ENCODE measurements at places on chromosomes 2 and 18.

- no peak for DNase-seq
These were observed 45.8 kb downstream of the LAMA3 start for GRCh38 chr18:23735021-23735464.

DNA sequence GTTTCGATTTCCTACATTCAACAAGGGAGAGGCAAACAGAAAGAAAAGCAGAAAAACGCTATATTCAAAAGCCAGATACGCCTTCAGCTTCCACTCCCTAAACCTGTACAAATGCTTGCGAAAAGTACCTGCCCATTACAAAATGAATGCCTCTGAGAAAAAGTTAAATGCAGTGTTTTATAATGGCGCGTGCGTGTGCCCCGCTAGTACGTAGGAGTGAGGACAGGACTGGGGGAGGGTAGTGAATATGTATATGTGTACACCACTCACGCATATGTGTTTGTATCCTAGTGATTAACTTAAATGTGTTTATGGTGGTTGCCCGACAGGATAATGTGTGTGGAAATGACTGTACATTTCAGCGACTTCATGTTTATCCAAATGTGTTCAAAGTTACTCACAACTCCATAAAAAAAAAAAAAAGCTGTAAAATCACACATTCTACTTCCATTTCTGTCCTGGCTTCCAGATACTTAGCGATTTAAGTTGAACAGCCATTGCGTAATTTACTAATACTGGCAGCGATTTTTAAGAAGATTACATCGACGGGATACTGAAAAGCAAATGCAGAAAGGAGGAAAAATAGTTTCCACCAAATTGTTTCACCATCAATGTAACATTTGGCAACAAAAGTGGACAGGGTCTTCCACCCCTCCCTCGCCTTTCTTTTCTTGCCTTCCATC is 1.3 kb downstream of the NEUROD1 start:
- no peak for DNase-seq

GRCh38 chr2:206979922-206980321 is 40.6 kb downstream of the CPO start:
- DNase-seq = no peak

DNA sequence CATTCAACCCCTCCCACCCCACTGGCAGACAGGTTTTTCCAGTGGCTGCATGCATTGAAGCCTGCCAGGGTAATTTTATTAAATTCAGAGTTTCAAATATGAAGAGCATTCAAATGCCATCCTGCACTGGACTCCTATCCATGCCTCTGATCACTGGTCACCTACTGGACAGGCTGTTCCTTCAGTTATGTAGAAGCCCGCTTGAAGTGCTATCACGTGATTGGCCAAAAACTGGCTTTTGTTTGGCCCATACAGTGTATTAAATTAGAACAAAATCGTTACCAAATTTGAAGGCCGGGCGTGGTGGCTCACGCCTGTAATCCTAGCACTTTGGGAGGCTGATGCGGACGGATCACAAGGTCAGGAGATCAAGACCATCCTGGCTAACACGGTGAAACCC is 464.1 kb downstream of the TSN start:
- DNase-seq = no peak

DNA sequence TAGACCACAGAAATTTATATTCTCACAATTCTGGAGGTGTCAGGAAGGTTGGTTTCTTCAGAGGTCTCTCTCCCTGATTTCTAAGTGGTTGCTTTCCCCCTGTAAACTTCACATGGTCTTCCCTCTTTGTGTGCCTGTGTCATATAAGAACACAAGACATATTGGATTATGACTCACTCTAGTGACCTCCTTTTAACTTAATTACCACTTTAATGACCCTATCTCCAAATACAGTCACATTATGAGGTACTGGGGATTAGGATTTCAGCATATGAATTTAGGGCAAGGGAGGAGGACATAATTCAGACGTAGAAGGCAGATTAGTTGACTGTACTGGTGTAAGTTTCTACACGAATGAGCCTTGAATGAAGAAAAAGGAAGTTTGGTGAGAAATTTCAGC is 38.2 kb upstream of the EPHA4 start:
- DNase-seq = no peak

GRCh38 chr2:1708476-1709334 is 35.6 kb downstream of the PXDN start:
- no peak for DNase-seq

GRCh38 chr18:62781262-62781661 is 65.9 kb downstream of the PHLPP1 start:
- no peak for DNase-seq

- DNase-seq = no peak
These were observed 49.4 kb downstream of the CAVIN2 start for GRCh38 chr2:191797500-191797899.

GRCh38 chr2:96325041-96325883 is at the start of gene ITPRIPL1:
Gene ITPRIPL1 (plus strand): TSS chr2:96325317. CDS start chr2:96325840, 523 bp downstream.
- no peak for DNase-seq

DNA sequence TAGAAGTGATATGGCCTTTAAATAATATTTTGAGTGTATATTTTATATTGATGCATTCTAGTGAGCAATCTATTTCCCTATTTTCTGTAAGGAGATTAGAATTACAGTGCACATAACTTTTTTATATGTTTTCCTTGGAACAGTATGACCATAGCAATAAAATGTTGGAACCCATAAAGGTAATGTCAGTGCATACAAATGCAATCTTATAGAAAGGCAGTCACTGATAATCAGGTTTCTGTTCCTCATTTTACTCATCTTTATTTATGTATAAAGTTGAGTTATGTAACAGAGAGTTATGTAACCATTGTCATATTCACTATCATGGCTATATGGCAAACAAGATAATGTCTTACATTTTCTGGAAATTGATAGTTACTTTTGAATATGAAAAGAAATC is 179.9 kb upstream of the NETO1 start:
- no peak for DNase-seq

GRCh38 chr2:226818930-226819329 is 16.9 kb upstream of the RHBDD1 start:
- no peak for DNase-seq

DNA sequence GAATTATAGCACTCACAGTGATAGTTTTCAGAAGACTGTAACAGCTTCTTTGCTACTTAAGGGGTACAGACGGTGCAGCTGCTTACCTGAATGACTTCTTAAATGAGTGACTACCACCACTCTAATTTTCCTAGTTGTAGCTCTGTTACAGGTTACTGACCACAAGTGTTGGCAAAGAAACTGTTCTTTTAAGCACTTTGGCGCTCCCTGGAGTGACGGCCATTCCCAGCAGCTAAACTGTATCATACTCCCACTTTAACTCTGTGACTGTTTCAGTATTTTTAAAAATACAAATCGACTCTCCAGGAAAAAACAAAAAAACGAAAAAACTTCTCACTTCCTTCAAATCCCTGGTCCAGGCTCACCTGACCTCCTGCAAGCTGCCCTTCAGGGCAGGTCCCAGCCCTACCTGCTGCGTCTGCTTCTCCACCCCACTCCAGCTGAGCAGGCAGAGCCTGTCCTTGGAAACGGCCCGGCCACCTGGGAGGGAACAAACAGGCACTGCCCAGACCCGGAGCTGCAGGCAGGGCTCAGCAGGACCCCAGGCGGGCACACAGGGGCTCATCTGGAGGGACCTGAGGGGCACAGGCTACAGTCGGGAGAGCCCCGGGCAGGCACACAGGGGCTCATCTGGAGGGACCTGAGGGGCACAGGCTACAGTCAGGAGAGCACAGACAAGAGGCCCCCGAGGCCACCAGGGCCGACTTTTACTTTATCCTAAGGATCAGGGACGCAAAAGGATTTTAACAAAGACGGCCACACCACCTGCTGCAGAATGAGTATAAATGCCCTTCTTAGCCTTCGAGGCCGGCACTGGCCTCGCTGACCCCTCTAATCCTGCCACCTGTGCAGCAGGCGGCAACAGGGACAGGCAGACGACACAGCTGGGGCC is 24.5 kb downstream of the SLC66A2 start:
- no peak for DNase-seq

GRCh38 chr2:202965810-202966460 is 48.7 kb upstream of the NBEAL1 start:
- no peak for DNase-seq

- DNase-seq = peak; percentile 10
These were observed 52.4 kb downstream of the STK39 start for GRCh38 chr2:168194784-168195522.

DNA sequence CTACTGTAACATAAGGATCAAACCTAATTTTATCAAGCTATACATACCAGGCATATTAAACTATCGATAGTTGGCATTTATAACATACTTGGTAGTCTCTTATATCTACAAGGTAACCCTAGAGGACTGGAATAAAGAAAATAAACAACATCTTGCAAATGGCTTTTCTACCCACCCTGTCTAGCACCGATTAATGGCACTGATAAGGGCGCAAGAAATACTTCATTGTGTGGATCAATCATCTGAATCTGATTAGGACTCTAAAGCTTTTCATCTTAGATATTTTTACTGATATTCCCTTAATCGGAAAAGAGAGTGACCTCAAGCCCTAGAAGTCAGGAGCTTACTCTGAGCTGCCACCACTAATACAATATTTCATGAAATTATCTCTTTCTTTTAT is 1461.7 kb upstream of the PIK3C3 start:
- DNase-seq = no peak

- DNase-seq = no peak
These were observed 15.3 kb downstream of the STON1 start for GRCh38 chr2:48545244-48545643.

- DNase-seq = no peak
These were observed 20.3 kb upstream of the KCNK3 start for GRCh38 chr2:26672112-26672817.

DNA sequence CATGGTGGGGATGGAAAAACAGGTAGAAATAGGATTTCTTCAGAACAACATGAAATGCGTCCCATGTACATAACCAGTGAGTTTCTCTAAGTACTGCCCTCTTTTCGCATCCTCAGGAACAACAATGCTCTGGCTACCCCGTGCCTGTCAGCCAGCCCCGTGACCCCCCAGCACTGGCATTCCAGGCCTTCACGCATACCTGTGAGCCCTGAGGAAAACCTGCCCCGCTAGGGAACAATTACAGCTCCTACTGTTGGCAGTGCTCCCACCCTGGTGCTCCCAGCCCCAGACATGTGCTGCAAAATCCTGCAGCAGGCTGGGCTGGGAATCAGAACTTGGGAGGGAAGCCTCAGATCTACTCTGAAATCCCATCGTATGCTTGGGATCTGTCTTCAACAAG is 9.1 kb downstream of the SMAD7 start:
- DNase-seq = no peak

DNA sequence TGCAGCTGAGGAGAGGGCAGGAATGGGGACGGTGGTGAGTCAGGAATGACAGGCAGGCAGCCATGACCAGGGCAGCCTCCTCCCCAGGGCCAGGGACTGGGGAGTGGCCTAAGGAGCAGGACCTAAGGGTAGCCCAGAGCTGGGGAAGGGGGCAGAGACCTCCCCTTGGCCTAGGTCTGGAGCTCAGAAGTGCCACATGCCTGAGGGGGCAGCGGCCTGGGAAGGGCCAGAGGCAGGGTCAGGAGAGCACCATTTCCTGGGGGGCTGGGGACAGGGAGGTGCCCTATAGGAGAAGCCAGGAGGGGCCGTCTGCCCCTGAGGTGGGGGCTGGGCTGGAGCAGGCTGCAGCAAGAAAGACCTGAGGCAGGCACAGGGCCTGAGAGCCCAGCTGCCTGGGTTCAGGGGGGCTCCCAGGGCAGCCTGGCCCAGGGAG is 20.9 kb downstream of the CFLAR start:
- DNase-seq = no peak

DNA sequence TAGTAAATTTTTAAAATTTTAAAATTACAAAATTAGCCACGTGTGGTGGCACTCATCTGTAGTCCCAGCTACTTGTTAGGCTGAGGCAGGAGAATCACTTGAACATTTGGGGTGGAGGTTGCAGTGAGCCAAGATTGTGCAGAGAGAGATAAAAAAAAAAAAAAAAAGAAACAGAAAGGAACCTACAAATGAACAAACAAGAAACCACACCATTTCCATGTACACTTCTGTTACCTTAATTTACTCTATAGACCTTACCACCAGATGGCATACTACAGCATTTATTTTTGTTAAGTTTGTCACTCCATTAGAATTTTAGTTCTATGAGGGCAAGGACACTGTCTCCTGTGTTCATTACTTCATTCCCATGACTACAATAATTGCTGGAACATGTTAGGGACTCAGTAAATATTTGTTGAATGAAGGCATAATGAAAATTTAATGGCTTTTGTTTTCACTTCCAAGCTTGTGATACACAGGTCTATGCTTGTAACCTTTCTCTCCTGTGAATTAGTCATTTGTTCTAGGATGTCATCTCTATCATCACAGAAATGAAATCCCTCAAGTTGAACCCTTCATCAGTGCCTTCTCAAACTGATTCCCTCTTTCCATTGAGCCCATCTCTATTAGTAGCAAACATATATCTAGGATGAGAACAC is 76.0 kb downstream of the ARHGAP15 start:
- DNase-seq = peak; percentile 47

DNA sequence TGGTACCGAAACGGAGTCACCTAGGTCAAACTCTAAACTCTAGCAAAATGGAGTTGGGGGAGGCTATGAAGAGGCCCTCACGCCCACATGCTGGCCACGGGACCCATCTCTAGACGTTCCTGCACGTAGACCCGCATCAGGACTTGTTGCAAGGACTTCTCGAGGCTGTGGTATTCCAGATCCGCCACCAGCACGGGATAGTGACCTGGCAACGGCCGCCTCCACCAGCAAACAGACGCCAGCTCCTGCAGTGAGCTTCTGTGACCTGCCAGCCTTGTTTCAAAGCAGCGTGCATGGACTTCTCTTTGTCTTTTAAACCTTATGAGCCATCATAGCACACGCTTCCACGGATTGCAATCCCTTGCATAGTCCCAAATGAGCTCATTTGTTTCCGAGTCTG is 40.3 kb upstream of the RALBP1 start:
- no peak for DNase-seq

- DNase-seq = no peak
These were observed 13.5 kb downstream of the KCNIP3 start for GRCh38 chr2:95310651-95311050.

DNA sequence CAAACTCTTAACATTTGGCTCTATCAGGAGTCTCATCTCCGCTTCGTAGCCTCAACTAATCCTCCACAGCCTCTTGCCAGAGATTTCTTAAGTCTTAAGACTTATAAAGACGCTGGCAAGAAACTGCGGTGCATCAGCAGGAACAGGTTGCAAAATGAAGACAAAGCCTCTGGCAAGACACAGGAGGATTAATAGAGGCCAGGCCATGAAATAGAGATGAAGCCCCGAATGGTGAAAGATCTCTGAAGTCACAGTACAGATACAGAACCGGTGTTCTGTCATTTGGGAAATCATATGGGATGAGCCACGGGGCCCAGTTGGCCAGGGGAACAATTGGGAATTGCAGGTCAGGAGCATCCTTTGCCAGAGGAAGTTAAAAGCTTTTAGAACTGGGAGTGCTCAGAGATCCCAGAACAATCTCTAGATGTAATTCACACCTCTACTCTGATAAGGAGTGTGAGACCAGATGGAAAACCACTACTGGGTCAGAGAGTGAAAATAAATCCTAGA is 190.9 kb upstream of the FOSL2 start:
- DNase-seq = no peak

- no peak for DNase-seq
These were observed 248 bp downstream of the HAAO start for GRCh38 chr2:42792087-42792582.

GRCh38 chr2:72719416-72719815 is 106.4 kb downstream of the EXOC6B start:
- no peak for DNase-seq

- DNase-seq = no peak
These were observed 314.5 kb downstream of the LPIN1 start for GRCh38 chr2:12060886-12061285.
